NCI-H2081 (cell line): ENCODE measurements at places on chromosomes 12 and 14.

- no peak for DNase-seq
These were observed 129.3 kb upstream of the PMCH start for GRCh38 chr12:102326982-102327381.

DNA sequence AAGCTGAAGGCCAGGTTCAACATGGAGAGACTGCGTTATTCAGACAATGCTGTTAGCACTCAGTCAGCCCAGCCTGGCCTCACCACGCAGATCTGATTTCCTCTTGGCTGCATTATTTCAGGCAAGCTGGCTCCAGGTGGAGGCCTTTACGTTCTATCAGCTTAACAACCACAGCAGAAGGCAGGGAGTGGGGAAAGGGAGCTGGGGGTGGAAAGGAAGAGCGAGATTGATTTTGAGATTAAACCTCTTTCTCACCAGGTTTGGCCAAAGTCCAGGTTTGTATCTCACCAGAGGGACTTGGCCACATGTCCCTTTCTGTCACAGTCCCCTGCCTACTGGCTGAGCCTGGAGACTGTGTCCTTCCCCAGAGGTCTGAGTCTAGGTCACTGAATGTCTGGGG is 543.7 kb upstream of the TMEM132C start:
- DNase-seq, result no peak

DNA sequence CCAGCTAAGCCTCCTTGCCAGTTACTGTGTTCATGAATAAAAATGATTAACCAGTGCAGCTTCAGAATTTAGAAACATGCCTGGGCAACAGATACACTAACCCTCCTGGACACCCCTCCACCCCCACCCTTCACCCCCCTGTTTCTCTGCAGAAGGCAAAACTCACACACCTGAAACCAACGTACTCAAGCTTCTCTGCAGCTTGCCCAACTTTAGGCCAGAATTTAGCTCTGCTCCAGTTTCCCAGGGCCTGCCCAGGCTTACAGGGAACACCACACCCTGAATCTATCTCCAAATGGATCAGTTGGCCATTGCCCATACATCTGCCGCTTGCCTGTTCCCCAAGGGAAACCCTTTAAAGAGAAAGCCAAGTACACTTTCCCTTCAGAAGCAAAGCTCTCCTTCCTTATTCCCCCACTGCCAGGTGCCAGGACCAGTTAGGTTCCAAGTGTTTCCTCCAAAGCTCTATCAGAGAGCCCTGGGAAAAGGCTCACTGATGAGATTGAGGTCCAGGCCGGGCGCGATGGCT is 1.8 kb upstream of the SPPL3 start:
- DNase-seq, result no peak

DNA sequence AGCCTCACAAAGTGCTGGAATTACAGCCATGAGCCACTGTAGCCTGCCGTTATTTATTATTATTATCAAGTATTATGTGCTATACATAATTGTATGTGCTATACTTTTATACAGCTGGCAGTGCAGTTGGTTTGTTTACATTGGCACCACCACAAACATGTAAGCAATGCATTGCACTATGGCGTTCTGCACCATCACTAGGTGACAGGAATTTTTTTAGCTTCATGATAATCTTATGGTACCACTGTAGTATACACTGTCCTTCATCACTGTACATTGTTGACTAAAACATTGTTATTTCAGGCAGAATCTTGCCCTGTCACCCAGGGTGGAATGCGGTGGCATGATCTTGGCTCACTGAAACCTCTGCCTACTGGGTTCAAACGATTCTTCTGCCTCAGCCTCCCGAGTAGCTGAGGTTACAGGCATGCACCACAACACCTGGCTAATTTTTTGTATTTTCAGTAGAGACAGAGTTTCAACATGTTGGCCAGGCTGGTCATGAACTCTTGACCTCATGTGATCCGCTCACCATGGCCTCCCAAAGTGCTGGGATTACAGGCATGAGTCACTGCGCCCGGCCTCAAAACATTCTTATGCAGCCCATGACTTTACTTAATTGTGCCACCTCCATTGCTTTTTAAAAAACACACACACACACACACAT is 17.1 kb downstream of the MRPL42 start:
- no peak for DNase-seq

DNA sequence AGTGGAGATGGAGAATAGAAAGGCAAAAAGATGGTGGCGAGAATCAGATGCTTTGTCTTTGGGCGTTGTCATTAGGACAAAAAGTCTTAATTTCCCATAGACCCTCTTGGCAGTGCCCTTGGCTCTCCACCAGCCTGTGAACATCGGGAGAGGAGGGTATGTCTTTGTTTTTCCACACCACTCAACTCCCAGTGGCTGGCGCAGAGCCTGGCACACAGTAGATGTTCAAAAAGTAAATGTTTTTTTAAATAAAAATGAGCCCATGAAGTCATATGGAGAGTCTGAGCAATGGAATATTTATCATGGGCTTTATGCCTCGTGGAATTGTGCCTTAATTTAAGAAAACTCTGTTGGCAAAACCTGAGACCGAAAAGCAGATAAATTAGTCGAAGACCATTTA is 90.4 kb downstream of the SRGAP1 start:
- no peak for DNase-seq
